ENCODE measurements at places on chromosomes 6 and 20.
A peak's percentile ranks its signal among the peaks of the same experiment; 100 is the strongest.

DNA sequence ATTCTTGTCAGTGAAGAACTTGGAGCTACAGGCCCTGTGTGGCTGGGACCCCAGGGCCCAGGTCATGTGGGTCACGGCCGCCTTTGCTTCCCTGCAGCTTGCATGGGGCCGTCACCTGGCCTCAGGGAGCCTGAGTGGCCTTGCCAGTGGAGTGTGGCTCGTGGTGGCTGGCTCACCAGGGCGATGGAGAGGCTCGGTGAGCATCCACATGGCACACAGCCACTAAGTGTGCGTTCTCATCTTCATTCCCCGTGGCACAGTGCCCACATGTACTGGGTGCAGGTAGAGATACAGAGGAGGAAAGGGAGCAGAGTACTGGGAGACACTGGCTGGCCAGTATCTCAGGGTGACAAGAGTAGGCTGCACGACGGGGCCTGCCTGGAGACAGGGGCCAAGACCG lies 21.5 kb downstream of the MANBAL start:
- DNase-seq = no peak

- DNase-seq = no peak
These were observed 134.9 kb downstream of the ISM1 start for GRCh38 chr20:13355941-13356486.

- DNase-seq = no peak
These were observed 85.0 kb downstream of the TMEM242 start for GRCh38 chr6:157238346-157238745.

- peak; percentile 56 for DNase-seq
These were observed 206.8 kb downstream of the SIM1 start for GRCh38 chr6:100257793-100258395.

GRCh38 chr20:46192376-46192944 lies 74.3 kb downstream of the CD40 start:
- no peak for DNase-seq

GRCh38 chr20:56222945-56223344 lies 25.6 kb upstream of the MC3R start:
- no peak for DNase-seq

DNA sequence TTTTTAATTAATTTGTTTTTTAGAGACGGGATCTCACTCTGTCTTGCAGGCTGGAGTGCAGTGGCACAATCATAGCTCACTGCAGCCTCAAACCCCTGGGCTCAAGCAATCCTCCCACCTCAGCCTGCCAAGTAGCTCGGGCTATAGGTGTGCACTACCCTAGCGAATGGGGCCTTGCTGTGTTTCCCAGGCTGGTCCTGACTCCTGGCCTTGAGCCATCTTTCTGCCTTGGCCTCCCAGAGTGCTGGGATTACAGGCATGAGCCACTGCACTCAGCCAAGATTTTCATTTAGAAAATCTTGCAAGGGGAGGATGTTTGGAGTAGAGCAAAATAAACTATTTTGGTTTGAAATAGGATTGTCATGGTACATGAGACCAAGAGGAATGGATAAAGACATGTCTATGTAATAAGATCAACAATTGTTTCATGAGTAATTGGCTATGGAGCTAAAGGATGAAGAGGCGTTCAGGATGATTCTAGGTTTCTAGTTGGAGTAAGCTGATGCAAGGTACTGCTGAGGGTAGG lies 237.8 kb downstream of the UST start:
- no peak for DNase-seq

- no peak for DNase-seq
These were observed 12.8 kb upstream of the HLA-F start for GRCh38 chr6:29710281-29710941.

DNA sequence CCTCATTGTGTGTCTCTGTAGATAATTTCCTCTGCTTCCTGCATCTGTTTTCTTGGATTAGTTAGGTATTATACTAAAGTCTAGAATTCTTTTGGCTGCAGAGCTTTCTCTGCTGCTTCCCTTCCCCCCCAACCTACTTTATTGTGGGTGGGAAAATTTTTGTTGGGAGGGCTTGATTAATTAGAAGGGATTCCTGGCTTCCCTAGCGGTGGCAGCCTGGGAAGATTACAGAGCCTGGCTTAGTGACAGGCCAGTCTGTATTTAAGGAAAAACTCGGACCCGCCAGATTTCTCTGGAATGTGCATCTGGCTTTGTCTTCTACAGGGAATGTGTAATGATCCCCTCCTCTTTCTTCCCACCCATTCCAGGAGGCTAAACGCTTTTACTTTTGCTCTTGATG lies 31.2 kb downstream of the SLX4IP start:
- DNase-seq = no peak

DNA sequence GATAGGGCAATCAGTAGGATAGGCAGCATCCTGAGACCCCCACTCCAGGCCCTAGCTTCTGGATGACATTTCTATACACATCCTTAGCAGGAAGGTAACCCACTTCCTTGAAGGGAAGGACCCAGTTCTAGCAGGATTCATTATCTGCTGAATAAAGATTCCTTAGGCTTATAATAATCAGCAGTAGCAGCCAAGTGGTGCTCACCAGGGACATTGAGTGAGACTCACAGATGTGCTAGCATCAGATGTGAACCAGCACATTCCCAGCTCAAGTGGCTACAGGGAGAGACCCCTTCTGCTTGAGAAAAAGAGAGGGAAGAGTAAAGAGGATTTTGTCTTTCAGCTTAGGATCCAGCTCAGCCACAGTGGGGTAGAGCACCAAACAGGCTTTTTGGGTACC lies 244.8 kb upstream of the UFL1 start:
- no peak for DNase-seq

GRCh38 chr6:31737315-31737990 lies 1.1 kb upstream of the CLIC1 start:
- no peak for DNase-seq

All from NAMALWA (cell line).